Osteoblast (primary cell): ENCODE measurements at places on chromosomes 2 and 18.

- peak; percentile 89 for DNase-seq
Measured at GRCh38 chr2:174748948-174749347, 15.3 kb downstream of the CHRNA1 start.

DNA sequence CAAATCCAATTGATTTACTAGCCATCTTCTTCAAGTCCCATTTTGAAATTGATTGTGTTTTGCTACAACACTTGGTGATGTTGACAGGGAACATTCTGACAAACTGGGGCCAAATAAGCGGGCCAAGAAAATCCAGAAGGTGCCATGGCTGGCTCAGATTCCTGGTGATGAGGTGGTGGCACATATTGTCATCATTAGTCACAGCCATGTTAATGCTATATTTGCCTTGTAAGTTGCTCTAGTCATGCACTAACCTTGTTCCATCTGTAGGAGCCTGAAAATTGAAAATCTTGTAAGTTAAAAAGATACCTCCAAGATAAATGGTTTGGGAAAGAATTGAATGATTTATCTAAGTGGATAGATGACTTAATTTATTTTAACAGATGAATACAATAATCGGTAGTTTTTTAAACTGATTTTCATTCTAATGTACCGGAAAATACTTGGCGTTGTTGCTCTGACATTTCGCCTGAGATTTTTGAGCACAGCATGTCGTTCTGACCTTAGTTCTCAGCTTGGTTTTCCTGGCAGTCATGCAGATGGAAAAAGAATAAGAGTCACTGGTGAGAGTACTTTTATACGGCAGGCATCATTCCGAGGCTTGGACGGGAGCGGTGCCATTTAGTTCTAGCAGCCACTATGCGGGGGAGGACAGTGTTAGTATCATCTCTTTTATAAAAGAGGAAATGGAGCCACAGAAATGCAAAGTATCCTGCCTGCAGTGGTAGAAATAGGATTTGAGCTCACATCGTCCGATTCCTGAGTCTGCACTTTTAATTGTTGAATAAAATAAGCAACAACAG is 133.9 kb downstream of the ZNF532 start:
- DNase-seq: peak; percentile 84

DNA sequence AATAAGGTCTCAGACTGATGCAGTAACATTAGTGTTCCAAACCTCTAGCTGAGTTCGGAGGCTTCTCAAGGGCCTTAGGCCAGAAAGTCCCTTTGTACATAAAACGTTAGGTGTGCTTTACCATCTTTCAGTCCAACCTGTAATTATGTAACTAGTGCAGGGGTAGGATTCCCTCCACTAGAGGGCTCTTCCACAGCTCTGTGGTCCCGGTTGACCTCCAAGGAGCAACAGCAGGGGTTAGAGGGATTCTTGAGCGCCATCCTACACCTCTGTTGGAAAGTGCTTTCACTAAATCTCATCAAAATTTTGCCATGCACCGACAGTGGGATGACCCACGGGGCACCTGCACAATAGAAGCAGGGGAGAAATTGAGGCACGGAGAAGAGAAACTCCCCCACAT is 155.8 kb upstream of the LRP1B start:
- DNase-seq: no peak

DNA sequence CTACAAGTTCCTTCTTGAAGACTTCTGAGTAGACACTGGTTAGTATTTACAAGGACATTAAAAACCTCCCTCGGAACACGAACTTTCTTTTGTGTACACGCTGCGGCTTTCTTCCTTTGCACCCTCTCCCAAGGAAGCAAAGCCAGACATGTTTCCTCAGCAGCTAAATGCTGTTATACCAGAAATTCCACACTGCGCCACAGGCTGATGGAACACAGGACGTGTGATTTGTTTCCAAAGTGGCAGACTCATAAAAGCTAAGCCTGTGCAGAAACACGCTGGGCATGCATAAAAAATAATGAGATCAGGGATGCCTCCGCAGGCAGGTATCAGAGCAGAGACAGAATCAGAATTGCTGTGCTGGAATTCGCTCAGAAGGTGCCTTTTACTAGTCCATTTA is 73.0 kb upstream of the RGPD5 start:
- DNase-seq: no peak

- DNase-seq: no peak
Measured at GRCh38 chr18:9557250-9557943, 57.0 kb downstream of the PPP4R1 start.
